ENCODE measurements at places on chromosomes 6 and 20.

- DNase-seq = peak; percentile 75
Measured at GRCh38 chr6:82270881-82271635, 23.5 kb upstream of the IBTK start.

DNA sequence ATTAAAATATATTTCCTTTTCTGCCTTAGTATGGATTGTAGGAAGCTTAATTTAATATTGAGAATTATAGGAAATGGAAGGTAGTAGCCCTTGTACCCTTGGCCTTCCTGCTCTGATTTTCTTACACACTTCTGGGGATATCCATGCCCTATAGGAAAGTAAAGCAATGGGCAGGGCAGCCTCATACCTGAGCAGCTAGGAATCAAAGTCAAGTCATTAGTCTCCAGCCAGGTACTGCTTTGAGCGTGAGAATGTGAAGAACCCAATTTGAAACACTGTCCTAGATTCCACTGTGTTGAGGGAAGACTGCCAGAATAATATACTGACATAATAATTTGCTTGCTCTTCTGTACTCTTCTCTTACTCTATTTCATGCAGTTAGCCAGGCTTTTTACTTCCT lies 51.0 kb upstream of the L3MBTL3 start:
- no peak for DNase-seq

GRCh38 chr20:47684306-47685080 lies 100.8 kb downstream of the SULF2 start:
- DNase-seq = no peak

GRCh38 chr6:135306740-135307420 lies 125.8 kb downstream of the MYB start:
- DNase-seq = no peak

DNA sequence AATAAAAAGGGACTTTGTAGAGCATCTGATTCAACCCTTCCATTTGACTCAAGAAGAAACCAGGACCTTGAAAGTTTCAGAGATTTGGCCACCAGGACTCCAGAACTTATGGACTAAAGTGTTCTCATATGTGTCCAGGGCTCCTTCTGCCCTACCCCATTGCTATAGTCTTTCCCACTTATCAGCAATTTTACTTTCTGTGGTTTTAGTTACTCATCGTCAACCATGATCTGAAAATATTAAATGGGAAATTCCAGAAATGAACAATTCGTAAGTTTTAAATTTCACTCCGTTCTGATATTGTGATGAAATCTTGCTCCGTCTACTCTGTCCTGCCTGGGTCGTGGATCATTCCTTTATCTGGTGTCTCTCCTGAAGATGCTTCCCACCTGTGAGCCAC lies 259.8 kb downstream of the PHACTR1 start:
- no peak for DNase-seq

DNA sequence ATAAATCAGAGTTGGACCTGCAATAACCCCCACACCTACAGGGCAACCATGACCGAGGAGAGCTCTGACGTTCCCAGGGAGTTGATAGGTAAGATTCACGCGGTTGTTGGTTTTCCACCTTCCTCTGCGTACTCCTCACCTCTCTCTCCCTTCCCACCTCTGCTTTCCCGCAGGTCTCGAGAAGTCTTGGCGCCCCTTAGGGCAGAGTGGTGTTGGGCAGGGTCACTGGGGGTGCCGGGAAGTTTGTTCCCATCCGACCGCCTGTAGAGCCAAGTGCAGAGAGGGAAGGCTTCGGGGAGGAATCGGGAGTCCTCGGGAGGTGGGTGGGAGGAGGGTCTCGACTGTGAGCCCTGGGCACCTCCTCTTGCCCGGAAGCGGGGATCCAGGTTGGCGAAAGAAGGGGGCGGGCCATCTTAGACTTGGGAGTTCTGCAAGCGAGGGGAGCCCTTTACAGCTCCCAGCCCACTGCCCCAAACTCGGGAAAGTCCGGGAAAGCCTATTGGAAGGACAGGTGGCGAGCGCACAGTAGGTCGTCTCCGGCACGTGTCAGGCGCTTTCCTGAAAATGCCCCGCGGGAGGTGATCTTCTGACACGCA lies 672 bp downstream of the CARMIL1 start:
- no peak for DNase-seq

- no peak for DNase-seq
Measured at GRCh38 chr6:168517742-168518347, 76.9 kb downstream of the SMOC2 start.

DNA sequence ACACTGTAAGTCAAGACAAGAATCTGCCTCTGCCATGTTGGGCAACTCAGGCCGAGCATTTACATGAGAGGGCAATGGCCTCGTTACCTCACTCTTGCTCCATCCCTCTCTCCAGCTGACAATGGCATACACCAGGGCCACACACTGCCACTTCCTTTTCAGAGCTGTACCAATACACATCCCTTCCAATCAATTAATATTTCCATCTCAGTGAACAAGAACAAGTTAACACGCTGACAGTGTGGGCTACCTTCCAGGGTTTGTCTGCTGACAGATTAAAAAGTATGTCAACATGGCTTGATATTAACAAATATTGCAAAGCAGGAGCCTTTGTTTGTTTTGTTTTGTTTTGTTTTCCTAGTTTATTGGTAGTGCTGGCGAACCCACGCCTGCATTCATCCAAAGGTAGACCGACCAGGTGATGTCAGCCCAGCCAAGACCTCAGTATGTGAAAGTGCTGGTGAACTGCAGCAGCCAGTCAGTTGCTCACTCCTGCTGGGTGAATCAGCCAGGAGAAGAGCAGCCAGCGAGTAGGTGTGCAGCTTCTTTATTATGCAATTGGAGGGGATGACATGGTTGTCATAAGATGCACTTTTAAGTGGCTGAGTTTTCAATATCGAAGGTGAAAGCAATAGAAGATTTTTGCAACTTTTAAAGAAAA lies 487.3 kb upstream of the JARID2 start:
- no peak for DNase-seq

GRCh38 chr20:32888636-32889035 lies 29.9 kb downstream of the EFCAB8 start:
- no peak for DNase-seq

DNA sequence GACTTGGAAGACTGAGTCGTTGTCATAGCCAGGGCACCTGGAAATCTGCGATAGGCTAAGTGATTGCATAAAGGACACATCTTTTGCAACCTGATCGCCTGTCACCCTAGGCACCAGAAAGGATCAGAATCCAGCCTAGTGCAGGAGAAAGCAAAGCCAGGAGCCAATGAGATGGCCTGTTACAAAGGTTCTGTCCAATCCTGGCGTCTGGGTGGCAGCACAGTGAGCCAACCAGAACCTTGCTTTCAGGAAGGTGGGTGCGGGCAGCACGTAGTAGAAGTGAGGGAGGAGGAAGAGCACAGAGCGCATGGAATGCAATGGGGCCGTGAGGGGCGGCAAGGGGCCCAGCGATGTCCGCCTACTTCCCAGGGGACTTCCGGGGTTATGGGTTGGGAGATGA lies 120.4 kb upstream of the GGTLC1 start:
- no peak for DNase-seq

DNA sequence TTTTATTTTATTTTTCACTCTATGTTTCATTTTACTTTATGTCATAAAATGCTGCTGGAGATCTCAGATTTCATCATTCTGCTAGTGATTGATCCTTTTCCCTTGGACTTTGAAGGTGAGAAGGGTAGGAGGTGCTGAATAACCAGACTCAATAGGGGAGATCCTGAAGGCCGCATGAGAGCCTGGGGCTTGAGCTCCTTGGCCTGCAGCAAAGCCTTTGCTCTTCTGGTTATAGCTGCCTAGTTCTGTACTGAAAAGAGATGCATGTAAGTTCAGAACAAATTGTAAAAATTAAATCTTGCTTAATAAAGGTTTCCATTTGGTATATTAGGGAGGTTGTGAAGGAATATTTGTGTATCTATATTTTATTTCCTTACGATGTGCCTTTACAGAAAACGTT lies 430.2 kb downstream of the QKI start:
- no peak for DNase-seq

- DNase-seq = no peak
Measured at GRCh38 chr6:34984416-34984815, 95.4 kb downstream of the ANKS1A start.

- no peak for DNase-seq
Measured at GRCh38 chr6:138656364-138657064, 117.1 kb upstream of the CCDC28A start.

DNA sequence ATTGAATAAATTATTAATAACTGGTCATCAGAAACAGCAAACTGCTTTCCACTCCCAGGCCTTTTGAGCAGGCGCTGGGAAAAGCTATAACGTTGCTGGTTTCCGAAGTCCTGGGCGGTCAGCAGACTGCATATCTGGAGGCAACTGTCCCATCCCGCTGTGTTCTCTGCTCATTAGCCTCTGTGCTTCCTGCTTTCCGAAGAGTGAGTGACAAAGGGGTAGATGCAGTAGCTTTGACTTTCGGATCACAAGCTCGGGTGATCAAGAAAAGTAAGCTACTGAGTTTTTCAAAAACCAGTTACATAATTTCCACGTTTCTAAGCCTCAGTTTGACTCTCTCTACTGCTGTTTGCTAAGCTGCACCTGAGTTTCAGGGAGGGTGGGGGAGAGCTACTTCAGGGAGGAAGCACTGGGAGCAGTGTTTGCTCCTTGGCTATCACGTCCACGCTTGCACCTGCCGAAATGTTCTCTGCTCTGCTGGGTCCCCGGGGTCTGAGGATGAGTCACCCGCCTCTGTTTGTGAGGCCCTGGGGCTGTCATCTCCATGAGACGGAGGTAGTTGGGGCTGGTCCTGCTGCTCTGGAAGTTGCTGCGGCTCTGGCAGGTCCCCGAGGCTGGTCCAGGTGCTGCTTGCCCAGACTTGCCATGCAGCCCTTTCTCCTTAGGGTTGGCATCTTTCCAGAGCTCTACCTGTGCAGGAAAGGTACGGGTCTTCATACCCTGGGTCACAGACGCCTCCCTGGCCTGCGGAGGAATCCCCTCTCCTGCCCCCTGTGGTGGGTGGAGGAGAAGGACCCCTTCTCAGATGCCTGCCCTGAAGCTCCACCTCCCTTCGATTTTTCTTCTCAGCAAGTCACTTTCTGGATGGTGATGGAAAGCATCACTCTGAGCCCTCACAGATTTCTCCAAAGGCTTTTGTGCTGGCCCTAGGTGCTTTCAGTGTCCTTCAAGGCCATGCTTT lies 220.0 kb downstream of the QKI start:
- DNase-seq = no peak

- DNase-seq = no peak
Measured at GRCh38 chr6:38773338-38773737, 58.2 kb downstream of the DNAH8 start.

DNA sequence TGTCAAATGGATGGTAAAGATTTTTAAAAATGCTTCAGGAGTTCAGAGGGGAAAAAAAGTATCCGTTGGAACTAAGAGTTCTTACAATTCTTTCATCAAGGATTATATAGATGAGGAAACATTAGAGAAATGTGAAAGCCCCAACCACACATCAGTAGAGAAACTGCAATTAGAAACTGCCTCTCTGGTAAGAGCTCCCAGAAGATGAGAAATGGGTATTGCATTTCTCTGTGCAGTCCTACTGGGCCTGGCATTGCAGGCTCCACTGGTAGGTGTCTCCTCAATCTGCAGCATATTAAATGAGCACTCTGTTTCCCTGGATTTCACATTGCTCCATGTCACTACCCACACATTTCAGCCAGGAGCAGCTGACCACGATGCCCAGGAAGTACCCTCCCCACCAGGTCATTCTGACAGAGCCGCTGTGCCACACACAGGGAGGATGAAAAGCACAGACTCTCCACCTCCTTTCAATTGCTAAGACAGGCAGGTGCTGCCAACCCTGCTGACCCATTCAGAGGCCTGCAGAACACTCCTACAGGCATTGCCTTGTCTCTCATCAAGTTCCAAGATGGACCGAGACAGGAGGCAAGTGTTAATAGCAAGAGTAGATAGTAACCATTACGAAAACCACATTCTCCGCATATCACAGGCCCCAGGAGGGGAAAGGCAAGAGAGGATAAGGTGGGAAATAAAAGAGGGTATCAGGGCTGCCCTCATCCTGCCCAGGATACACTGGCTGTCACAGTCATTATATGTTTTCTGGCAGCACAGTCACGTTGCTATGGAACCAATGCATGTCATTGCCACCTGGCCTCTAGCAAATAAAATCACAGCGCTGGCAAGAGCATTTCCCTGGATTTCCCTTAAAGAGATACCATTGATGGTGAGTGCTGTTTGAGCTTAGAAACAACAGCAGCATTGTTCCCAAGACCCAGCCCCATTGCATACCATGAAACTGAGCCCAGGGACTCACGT lies 241.7 kb downstream of the ATXN1 start:
- no peak for DNase-seq

- no peak for DNase-seq
Measured at GRCh38 chr20:60294632-60295031, 336.4 kb downstream of the CDH26 start.

DNA sequence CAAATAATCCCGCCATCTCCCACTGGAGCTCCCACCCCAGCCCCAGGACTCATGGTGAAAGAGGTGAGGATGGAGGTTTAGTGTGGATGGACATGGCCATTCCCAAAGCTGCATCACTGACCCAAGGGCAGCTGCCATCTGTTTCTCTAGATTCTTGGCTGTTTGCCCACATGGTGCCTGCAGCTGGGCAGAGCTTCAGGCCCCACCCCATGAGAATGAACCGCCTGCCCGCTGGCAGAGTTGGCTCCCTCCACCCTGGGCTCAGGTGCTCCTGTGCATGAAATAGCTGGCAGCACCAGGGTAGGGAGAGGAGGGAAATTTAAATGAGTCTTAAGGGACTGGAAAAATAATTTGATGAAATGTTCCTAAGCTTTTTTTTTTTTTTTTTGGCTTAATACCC lies 17.4 kb downstream of the SCML4 start:
- no peak for DNase-seq

DNA sequence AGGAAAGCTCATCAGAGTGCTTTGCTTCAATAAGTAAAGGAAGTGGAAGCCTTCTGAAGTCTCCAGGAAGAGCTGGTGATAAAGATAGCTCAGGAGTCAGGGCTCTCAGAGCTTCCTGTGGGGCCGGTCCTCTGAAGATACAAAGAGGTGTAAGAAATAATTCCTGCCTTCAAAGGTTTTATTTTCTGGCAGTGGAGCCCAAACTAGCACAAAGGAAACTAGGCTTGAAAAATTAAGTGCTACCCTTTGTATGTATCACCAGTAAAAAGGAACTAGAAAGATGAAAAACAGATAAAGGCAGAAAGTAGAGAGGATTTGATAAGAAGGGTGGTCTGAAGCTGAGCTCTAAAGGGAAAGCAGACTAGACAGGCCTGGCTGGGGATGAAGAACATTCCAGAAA lies 204.1 kb upstream of the SASH1 start:
- DNase-seq = no peak

DNA sequence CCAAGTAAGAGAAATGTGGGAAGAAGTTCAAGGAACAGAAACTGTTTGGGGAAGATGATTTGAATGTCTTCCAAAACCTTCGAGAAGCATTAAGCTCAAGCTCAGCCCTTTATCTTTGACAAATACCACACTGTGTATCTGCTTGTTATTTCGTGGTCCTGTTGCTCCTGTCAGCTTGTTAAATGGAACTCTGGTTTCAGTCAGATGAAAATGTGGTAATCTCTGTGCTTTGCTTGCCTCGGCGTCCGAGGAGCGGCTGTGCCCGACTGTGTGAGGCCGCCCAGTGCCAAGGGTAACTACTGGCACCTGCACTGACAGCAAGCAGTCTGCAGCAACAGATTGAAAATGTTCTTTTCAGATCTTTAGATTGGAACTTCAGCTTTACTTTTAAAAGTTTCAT lies 577.9 kb upstream of the FLRT3 start:
- DNase-seq = no peak

Measured in adipocyte (in vitro differentiated cells).